ENCODE measurements at places on chromosomes 12 and 14. TPM values are rescaled to one million over a fixed set of nuclear protein-coding genes. Genes with fewer than 3 reads are reported as not detected.
A peak's percentile ranks its signal among the peaks of the same experiment; 100 is the strongest.

Gene HAL
- 0.42 TPM for total RNA-seq

- DNase-seq: no peak
Measured at GRCh38 chr12:63804746-63805145, 25.0 kb downstream of the RXYLT1 start.

Gene OR4E2
- not detected for total RNA-seq

DNA sequence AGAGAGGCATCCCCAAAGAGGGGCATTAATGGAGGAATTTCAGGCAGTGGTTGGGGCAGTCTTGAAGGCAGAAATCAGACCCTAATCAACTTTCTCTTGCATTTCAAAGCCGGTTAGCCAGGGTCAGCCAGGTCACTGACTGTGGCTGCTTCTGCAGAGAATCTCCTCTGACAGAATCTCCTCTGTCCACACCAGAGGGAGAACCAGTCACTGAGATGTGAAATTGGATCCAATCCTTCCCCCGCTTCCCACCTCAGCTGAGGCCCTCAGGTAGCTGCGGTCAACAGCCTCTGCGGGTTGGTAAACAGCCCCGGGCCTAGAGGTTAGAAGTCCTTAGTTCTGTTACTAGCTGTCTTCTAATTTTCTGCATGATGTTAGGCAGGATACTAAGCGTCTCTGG is 39.8 kb upstream of the NUAK1 start:
- DNase-seq: no peak

DNA sequence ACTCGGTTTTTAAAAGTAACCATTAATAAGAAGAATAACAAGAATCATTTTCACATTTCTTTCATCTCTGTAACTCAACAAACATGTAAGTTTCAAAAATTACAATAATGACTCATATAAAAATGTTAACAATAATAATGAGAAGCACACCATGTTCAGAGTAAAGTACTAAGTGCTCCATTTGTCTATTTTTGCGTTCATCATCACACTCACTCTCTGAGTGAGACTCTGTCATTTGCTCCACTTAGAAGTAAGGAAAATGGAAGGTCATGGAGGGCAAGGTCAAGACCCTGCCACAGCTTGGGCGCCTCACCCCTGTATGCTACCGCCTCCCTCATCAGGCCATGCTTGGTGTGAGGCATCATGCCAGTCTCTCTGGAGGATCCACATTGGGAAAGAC is 129.9 kb downstream of the TMEM30B start:
- no peak for DNase-seq

Gene ADSS1
- 1.2 TPM for total RNA-seq

DNA sequence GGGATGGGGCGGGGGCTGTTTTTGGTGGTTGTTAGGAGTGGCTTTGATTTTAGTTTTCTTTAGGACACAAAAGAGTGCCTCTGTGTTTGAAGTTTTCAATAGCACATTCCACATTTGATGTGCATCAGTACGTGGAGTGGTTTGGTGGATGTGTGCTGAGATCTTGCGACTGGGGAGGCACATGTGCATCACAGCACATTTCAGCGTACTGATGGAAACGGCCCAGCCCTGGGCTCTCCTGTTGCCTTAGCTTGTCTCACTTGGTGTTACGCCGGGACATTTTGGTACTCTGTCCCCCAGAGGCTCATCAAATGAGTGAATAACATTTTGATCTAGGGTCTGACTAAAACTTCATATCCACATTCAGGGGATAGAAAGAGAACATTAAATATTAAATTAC is 70.5 kb downstream of the GNS start:
- DNase-seq: no peak

- no peak for DNase-seq
Measured at GRCh38 chr14:80653956-80654355, 287.6 kb downstream of the CEP128 start.

Gene ADAM20
- total RNA-seq: not detected

DNA sequence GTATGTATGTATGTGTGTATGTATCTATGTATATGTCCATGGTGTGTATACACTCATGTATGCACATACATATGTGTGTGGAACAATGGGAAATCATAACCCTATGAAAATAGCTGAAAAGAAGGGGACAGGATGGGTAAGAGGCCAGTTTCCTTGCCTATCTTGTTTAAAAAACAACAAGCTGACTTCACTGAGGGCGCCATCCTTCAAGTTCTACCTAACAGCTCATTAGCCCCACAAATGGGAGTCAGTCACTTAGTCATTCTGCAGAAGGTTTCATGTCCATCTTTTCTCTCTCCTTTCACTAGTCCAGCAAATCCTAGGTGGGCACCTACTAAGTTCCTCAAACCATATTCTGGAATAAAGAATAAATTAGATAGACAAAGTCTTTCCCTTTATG is 14.7 kb downstream of the STON2 start:
- DNase-seq: no peak

DNA sequence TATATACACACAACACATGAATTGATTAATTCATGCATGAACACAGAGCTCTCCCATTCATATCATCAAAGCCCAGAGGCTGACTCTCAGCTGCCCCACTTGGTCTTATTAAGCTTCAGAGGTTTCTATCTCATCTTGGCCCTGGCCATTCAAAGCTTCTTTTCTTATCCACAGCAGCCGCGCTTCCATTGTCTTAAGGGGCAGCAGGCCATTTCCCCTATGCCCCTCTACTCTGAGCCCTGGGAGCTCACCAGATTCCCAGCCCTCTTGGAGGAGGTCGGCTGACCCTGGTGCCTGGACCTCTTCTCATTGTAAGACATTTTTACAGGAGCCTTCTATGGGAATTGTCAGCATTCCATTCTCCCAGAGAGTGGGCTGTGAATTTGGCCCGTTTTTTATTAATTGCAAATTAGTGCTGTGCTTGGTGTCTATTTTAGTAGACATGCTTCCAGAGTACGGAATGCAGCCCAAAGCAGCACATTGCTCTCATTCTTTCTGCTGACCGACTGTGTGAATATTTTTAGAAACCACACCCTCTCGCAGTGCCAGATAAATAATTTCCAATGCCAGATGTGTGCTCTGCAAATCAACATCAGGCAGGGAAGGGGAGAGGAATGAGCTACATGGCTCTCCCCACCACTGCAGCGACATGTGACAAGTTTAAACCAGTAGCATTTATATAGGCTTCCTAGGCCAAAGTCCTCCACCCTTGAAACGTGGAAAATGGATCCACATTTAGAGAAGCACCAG is 58.5 kb downstream of the NUAK1 start:
- no peak for DNase-seq

DNA sequence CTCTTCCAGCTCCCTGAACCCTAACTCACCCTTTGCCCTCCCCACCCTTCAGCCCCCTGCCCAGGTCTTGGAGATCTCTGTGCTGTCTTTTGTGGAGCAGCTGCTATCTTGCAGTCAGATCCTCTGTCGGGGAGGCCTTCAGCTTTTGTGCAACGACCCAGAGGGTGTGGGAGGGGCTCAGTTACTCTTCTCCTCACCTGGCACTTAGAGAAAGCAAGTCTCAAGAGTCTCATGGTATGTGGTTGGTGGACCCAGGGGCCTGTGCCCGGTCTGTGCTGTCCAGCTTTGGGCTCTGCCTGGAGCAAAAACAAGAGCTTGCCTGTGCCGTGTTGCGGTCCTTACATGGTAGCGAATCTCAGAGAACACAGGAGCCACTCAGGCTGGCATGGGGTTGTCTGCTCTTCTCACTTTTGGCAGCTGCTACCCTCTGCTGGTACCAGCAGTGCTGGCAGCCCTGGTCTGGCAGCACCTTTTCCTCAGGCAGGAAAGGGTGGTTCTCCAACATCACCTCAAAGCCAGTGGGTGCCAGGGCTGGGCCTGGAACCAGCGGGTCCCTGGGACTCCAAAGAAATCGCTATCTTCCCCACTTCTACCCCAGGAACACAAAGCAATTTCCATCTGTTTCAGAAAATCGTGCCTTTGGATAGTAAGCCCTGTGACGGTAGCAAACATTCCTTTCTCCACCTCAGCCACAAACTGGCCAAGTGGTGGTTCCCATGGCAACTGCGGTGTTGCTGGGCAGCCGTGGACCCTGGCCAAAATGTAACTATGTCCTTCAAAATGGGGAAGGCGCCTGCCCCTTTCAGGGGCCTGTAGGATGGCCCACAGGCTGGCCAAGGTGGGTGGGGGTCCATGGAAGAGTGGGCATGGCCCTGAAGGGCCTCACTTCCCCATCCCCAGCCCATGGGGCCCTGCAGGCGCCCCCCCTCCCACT is 90.0 kb downstream of the RIN3 start:
- DNase-seq: no peak

Gene TPPP2
- not detected for total RNA-seq

DNA sequence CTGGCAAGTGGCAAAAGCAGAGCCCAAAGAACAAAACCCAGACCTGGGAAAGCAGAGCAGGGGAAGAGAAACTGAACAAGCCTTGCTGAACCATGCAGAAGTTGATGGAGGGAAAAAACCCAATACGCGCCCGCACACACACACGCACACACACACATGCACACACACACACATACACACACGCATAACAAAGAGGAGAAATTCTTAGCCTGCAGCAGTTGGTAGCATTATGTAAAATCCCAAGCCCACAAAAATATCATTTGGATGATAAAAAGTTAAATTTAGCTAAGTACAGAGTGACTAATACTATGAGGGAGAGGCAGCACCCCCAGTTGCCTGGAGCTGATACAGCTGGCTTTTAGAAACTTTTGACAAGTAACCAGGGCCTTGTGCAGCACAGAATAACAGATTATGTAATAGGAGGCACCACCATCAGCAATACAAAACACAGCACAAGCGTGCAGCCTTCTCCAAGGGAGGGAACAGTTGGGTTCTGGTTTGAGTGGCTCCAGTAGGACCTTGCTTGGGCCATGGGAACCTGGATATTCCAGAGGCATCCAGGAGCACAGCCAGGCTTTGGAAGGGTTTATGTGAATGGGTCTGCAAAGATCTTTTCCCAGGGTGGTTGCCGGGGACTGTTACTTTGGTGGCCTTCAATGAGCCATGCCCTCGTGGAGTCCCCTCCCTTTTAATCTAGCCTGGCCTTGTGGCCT is 35.3 kb downstream of the PITPNM2 start:
- peak; percentile 81 for DNase-seq

DNA sequence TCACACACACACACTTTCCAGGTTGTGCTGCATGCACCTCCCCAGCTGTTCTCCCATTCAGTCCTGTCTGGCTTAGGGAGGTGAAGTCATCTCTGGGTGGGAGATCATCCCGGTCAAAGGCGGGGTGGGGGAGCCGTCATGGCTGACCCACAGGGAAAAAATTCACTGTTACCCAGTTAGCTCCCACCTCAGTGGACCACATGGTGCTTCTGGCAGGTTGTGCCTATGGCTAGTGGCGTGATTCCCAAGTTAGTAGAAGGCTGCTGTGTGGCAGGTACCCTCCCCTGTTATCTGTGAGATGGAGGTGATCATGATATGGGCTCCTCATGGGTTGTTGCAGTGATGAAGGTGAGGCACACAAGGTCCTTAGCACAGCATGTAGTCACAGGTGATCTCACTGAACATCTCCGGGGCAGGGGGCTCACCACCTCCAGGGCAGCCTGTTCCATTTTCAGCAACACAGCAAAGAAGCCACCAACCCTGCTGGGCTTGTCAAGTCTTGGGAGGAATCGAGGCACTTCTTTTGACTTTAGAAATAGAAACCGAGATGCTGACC is 154.9 kb upstream of the CCND2 start:
- DNase-seq: no peak

DNA sequence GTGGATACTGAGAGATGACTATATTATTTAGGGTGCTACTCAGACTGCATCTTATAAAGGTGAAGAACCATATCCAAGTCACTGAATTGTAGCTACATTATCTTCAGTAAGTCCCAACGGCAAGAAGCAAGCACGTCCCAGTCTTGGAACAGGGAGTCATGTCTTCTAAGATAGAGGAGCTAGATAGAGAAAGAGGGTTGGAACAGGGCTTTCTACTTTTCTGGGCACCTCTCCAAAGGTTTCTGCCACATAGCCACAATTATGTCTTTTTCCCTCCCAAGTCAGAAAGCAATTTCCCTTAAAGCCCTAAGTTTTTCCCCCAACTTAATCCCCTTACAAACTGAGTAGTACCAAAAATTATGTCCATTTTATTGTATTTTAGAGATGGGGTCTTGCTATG is 22.4 kb downstream of the MAPK1IP1L start:
- DNase-seq: no peak

All from foreskin keratinocyte (primary cell).